ENCODE measurements at places on chromosomes 2 and 18. TPM values are rescaled to one million over a fixed set of nuclear protein-coding genes. Genes with fewer than 3 reads are reported as not detected.

DNA sequence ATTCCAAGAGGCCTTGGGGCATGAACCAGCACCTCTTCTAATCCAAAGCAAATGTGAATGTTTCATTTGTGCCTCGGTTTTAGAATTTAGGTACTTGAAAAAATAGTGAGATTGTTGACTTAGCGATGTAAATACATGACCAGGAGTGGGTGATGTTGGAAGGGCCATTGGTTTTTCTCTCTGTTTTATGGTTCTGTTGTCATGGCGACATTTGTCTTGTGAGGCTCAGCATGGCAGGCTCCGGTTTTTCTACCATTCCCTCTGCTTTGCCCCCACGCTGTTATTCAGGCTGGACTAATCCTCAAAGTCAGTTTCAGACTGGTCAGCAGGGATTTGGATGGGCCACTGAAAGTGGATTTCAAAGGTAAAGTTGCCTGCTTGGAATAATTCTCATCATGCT, 255.4 kb downstream of the ALPK2 start:
- no peak for DNase-seq

DNA sequence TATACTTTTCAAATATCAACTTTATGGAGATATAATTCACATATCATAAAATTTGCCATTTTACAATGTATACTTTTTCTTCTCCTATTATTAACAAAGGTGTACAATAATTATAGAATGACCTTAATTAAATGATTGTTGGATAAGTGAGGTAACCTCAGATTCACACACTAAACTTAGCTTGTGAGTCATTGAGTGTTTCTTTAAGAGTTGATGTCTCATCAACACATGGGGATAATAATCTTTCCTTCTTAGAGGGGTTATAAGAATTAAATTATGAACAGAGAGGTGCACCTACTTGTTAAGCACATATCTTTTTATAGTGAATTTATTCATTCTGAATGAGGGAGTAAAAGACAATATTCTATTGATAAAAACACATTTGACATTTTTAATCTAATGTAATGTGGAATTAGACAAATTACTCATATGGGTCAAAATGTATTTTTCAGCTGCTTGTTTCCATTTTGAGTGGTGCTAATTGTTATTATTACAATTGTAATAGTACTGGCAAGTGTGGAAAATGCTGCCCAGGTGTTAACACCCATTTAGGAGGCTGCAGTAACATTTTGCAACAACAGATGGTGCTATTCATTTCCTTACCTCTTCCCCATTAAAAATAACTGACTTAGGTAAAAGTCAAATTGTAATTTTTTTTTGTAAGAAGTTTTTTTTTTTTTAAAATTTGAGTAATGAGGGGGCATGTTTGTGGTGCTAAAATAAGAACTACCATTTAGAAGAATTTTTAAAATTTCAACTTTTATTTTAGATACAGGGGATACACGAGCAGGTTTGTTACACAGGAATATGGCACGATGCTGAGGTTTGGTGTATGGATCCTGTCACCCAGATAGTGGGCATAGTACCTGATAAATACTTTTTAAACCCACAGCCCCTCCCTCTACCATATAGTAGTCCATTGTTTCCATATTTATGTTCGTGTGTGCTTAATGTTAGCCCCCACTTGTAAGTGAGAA, 32.1 kb upstream of the DYNAP start:
- DNase-seq, result no peak

DNA sequence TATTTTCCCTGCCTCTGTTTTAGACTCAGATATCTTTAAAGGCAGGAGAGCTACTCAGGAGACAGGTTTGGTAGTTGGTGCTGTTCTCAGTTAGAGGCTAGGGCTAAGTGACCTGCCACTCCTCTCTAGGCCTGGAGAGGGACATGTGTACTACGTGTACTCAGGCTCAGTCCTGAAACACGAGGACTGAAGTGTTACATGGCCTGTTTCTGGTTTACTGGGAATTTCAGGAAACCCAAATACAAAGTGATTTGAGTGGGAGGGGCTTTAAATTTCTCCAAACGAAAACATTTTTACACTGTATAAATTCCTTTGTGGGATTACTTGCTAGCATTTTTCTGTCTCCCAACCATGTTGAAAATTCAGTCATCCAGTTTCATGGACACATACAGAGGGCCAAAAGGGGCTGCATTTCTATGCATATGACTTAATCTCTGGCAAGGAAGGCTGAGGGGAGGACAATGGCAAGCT, 343.3 kb downstream of the CYP26B1 start:
- DNase-seq, result no peak

DNA sequence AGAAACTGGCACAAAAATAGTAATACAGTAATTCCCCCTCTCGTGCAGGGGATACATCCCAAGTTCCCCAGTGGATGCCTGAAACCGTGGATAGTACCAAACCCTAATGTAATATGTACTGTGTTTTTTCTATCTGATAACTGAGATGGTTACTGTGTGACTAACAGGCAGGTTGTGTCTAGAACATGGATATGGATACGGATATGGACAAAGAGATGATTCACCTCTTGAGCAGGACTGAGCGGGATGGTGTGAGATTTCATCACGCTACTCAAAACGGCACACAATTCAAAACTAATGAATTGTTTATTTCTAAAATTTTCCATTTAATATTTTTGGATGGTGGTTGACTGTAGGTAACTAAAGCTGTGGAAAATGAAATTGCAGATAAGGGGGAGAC, 3.4 kb downstream of the MBD1 start:
- DNase-seq, result no peak

DNA sequence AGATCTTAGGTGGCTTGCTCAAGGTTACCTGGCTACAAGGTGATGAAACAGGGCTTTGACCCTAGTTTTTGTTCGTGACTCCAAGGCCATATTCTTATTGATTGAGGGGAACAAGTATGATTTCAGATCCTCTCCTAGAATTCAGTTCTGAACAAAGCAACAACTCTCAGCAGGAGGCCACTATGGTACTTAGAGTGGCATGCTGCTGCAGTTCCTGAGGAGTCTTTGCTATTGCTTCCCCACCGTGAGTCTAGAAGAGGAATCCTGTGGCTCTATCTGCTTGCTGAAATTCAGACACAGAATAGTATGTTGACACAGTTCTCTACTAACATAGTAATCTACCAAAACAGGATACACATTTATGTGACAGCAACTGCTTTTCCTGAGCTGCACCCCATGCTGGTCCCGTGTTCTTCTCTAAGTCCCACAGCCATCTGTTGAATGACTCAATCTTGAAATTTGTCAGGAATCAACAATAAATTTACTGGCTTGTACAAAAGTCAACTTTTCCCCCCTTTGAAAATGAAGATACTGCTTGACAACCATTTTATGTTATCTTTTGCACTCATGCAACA, 4.1 kb downstream of the TGFBRAP1 start:
- DNase-seq, result no peak

- peak; percentile 91 for DNase-seq
Measured at GRCh38 chr2:47034973-47035609, 119.5 kb upstream of the MCFD2 start.

DNA sequence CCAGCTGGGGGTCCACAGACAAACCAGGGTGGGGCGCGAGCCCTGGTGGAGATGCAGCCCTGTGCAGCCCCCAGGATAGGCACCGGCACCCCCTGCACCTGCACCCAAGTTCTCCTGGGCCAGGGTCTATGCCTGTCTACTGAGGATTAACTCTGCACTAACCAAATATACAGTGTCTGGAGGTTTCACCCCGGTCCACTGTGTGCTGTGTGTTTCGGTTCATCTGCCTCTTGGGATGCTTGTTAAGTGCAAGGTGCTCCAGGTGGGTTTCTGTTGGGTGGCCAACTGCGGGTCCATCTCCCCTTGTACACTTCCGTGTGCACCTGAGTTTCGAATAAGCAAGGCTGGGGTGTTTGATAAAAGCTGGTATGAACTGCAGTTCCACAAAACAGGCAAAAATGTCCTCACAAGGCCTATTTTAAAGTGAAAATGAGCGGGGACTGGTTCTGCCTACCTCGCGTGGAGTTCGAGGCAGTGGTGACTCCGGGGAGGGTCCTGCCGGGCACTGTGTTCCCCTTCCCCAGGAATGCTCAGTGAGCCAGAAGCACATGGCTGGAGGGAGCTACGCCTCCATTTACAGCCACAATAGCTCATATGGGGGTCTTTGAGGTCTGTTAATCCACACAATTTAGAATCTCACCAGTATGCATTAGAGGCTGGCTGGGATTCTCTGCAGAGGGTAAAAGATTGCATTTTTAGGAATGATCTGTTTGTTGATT, 70.7 kb downstream of the EDAR start:
- peak; percentile 55 for DNase-seq

DNA sequence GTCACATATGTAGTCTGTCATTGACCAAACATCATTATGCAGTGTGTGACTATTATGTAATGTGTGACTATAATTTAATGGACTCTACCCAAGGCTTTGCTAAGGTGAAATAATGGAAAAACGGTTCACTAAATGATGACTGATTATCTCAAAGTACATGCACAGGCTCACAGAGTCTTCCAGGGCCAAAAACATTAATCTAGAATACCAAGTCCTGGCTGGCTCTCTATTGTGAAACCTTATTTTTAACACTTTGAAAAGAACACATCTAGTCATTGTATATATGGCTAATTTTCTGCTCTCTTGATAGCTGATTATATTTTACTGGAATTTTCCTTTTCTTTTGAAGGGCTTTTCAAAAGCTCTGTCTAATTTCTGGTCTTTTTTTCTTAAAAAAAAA, 102.9 kb upstream of the THUMPD2 start:
- no peak for DNase-seq

GRCh38 chr2:198711484-198711883, 746.3 kb downstream of the SATB2 start:
- DNase-seq, result no peak

- no peak for DNase-seq
Measured at GRCh38 chr2:212052412-212053159, 486.0 kb downstream of the ERBB4 start.

- DNase-seq, result no peak
Measured at GRCh38 chr2:201931475-201931874, 102.2 kb upstream of the FZD7 start.

DNA sequence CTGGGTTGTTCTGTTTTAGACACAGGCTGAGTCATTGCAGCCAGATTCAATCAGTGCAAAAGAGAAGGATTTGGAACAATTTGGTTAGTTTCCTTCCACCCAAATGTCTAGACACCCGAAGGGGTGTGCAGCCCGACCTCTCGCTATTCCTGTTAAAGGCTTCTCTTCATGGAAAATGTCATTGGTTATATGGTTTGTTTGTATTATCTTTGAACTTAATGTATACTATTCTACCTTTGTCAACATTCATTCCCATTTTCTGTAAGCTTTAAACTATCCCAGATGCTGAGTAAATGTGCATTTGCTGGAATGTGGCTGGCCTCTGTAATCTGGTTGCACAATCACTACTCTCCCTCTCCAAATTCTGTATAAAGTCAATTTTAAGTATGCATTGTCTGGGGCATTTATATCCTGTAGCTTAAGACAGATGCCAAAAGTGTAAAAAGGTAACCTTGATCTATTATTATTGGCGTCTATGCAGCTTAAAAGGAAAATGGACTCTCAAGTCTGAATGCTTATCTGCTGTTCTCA, 80.4 kb upstream of the RND3 start:
- no peak for DNase-seq

- no peak for DNase-seq
Measured at GRCh38 chr2:81087646-81088045, 783.1 kb upstream of the LRRTM1 start.

GRCh38 chr2:46097714-46098480, 199.3 kb upstream of the EPAS1 start:
- DNase-seq, result peak; percentile 81

GRCh38 chr2:209411296-209411695, 12.6 kb upstream of the MAP2 start:
- no peak for DNase-seq

GRCh38 chr2:239818531-239819011, 206.6 kb downstream of the NDUFA10 start:
- DNase-seq, result peak; percentile 31

GRCh38 chr18:36128530-36128870, 640 bp downstream of the SLC39A6 start:
- no peak for DNase-seq

Gene TAF1B
- total RNA-seq, result 8.4 TPM

Gene NOTO
- not detected for total RNA-seq

Gene IL36B
- total RNA-seq, result not detected

Gene MYOM1
- 878 TPM for total RNA-seq

Gene TRIM43
- total RNA-seq, result not detected

Gene GCFC2
- 8.8 TPM for total RNA-seq

Gene COLEC11
- total RNA-seq, result 3.1 TPM

Gene THAP4
- total RNA-seq, result 73.2 TPM

Data from cardiac septum (tissue), 1 donor.